ENCODE measurements at places on chromosomes 11 and 22.

DNA sequence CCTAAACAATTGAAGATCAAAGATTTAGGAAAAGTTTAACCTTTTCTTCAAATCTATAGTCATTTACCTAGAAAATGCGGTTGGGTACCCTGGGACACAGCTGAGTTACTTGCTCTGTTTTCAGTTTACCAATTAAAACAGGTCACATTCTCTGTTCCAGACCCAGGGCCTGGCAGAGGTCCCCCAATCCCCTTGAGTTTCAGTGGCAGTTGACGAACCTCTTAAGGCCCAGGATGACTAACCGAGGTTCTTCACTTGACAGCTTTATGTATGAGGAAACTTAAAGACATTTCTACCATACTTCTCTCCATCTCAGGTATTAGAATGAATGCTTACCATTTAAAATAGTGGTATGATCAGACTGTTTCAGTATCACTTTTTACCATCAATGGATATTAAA lies 16.3 kb downstream of the LDHAL6A start:
- no peak for DNase-seq

- peak; percentile 33 for DNase-seq
Measured at GRCh38 chr22:36612458-36612857, 83.5 kb upstream of the EIF3D start.

GRCh38 chr11:26331911-26332571 lies at the start of gene ANO3:
Gene ANO3 (plus strand): TSS chr11:26332130. CDS start chr11:26332276, 146 bp downstream.
- peak; percentile 86 for DNase-seq

- peak; percentile 18 for DNase-seq
Measured at GRCh38 chr11:112718483-112718882, 242.7 kb upstream of the NCAM1 start.

- DNase-seq = peak; percentile 28
Measured at GRCh38 chr11:123549926-123550917, 104.2 kb downstream of the SCN3B start.

- DNase-seq = no peak
Measured at GRCh38 chr22:42560781-42561180, 7.0 kb downstream of the SERHL2 start.

DNA sequence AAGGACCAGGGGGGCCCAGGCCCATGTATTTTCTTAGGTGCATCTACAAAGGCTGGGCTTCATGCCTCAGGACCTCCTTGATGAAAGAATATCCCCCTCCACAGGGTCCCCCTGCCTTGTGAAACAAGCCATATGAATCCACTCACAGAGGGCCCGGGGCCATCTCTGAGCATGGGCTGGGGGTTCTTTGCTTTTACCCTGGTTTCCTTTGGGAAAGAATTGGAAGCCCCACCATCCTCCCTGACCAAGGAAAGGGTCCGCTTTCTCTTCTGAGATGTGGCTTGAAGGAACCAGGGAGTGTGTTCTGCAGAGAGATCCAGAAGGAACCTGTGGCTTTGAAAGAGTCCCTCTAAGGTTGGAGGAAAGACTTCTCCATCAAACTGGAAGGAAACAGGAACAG lies 9.2 kb upstream of the ANO1 start:
- no peak for DNase-seq

DNA sequence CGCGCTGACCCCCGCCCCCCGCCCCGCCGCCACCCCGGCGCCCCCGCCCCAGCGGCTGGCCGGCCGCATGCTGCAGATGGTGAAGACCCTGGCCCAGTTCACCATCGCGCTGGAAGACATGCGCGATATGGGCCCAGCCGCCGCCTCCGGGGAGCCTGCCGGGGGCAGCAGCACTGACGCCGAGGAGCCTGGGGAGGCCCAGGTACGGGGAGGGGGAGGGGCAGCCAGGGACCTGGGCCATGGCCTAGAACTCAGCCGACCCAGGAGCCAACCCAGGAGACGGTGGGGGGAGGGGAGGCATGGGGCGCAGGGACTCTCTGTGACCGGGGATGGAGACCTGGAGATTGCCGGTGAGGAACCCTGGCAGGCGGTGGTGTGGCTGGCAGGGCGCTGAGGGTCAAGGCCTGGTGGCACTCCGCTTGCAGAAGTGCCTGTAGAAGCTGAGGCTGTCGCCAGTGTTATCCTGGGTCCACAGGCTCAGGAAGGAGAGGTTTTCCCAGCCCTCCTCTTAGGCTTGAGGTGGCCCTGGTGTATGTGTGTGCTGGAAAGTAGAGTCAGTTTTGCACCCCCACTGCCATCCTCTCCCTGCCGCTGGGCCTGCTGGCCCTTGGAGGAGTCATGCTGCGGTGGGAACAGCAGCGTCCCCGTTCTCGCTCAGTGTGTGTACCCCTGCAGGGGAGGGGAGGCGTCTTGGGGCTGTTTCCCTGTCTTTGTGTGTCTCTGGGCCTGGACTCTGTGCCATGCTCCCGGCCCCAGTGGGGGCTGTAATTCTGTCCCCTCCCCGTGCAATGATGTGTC lies 32.9 kb upstream of the RELT start:
- DNase-seq = no peak

DNA sequence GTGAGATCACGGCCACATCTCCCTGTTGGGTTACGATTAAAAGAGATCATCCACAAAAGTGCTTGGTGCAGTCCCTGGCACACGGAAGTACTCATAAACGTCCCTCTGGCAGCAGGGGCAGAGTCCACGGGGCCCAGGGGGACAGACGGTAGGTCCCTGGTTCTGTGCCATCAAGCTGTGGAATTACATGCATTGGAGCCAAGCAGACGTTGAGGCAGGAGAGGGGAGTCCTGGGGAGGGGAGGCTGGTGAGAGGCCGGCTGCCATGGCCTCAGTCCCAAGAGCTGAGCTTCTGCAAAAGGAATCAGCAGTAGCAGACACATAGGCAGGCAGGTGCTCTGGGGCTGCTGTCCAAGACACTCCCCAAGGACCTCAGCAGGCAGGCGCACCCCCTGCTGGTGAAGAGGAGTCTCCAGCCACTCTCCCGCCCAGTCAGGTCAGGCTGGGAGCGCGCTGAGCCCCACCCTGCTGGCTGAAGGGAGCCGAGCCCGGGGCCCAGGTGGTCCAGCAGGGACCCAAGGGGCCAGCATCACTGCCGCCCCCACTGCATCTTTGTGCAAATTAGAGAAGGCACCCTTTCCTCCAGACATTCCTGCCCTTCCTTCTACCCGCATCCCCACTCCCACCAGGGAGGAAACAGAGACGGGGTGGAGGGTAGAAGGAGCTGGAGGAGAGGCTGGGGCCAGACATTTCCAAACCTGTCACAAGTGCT lies 7.6 kb upstream of the KCTD17 start:
- DNase-seq = peak; percentile 16

- DNase-seq = no peak
Measured at GRCh38 chr11:105821781-105822180, 200.3 kb downstream of the MSANTD4 start.

GRCh38 chr11:65817312-65817834 lies 16.4 kb upstream of the SNX32 start:
- DNase-seq = peak; percentile 36

DNA sequence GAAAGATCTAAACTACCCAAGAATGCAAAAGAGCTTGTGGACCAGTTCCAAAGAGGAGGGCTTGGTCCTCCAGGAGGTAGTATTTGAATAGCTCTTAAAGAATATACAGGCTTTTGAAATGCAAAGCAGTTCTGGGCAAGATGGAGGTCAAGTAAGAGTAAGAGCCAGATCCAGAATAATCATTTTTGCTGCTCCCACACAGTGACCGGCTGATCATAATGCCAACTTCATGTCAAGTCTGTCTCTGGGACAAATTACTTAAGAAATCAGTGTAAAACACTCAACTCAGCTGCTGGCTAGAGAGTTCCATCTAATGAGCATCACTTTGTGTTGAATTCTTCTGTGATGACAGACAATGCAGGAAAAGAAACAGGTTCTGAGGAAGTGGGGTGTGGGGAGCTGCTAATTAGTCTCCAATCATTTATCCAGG lies 250.9 kb upstream of the NARS2 start:
- DNase-seq = peak; percentile 37

- DNase-seq = peak; percentile 41
Measured at GRCh38 chr11:91173701-91174100, 950.9 kb upstream of the CHORDC1 start.

GRCh38 chr11:119154178-119154577 lies 5.3 kb downstream of the ABCG4 start:
- no peak for DNase-seq

DNA sequence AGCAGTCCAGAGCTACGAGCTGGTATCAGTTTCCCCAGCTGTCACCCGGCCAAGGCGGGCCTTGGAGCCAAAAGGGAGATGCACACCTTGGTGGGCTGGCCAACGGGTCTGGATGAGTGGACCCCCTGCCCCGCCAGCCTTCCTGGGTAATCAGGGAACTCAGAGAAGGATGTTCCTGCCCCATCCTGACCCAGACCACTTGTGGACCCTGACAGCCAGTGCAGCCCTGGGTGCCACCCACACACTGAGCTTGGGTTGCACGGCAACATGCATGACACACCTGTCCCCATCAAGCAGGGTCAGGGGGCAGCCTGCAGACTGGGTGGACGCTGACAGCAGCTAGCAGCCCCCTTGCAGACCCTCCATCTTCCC lies 8.6 kb downstream of the SLC25A1 start:
- no peak for DNase-seq

DNA sequence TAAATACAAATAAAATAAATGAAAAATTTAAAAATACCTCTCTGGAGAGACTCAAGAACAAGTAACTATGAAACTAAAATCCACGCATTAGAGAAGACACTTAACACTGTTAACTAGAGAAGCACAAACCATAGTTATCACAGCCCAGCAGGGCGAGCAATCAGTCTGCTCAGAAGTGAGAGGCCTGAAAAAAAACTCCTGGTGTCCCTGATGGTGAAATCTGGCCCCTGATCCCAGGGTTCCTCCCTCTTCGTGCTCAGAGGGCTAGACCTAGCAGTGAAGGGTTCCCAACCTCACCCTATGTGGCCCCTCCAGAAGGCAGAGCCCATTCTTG lies 49.7 kb upstream of the VPREB1 start:
- DNase-seq = no peak

- no peak for DNase-seq
Measured at GRCh38 chr11:38365274-38365673, 1767.2 kb upstream of the RAG2 start.

Measured in fibroblast of skin of abdomen (primary cell).